Forelimb muscle (tissue), 1 donor: ENCODE measurements at places on chromosomes 3 and 15. TPM values are rescaled to one million over a fixed set of nuclear protein-coding genes. Genes with fewer than 3 reads are reported as not detected.

DNA sequence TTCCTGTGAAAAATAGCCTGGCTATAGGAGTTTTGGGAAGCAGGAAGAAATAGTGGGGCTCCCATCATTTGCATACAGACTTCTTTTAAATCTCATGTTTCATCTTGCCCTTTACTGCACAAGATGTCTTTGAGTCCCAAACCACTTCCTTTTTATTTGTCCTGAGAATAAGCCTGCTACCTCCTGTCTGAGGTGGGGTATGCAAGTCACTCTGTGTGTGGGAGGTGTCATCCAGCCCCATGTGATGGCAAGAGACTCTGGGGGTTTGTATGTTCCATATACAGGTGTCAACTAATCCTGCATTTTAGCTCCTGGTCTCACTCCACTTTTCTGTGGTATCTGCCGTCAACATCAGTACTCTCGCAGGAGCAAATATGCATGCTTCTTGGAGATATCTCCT lies 102.0 kb downstream of the OTOL1 start:
- no peak for DNase-seq

GRCh38 chr3:152058856-152059255 lies 185.4 kb downstream of the SUCNR1 start:
- no peak for DNase-seq

DNA sequence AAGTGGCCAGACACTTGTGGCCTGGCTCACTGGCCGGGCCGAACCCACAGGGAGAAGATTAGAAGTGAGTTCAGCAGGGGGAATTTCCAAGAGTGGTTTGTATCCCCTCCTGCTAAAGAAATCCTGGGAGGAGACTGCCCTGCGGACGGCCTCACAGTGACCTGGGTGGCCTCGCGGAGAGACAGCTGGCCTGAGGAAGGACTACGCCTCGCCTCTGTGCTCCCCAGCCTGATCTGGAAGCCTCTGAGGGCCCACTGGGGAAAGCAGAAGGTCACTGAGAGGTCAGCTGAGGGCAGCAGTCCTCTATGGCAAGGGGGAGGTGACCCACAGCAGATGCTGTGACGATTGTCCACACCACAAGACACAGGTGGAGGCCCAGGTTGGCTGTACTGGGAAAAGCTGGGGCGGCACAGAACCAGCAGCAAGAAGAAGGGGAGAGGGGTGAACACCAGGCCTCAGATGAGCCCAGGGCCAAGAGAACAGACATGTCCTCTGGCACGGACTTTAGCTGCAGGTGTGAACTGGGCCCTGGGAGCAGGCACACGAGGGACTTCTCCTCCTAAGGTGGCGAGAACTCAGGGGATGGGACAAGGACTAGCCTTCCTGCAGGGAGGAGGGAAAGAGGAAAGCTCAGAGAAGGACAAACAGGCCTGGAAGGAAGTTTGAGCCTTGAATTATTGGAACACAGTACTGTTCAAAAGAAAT lies 37.2 kb upstream of the DLG1 start:
- no peak for DNase-seq

DNA sequence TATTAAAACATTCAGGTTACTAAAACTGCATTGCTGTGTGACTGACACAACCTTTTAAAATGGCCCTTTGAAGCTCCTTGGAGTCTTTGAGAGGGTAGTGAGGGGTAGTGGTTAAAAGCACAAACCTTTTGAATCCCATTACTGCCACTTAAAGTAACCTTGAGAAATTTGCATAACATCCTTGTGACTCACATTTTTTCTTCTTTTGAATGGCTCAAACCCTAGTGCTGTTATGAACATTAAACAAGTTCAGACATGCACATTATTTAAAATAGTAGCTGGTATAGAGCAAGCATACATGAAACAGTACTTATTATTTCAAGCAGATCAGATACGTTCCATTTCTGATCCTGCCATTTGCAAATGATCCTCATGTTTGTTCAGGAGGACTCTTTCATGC lies 3.7 kb upstream of the CLDN1 start:
- DNase-seq, result no peak

GRCh38 chr3:9491506-9491905 lies 62.1 kb downstream of the LHFPL4 start:
- no peak for DNase-seq

DNA sequence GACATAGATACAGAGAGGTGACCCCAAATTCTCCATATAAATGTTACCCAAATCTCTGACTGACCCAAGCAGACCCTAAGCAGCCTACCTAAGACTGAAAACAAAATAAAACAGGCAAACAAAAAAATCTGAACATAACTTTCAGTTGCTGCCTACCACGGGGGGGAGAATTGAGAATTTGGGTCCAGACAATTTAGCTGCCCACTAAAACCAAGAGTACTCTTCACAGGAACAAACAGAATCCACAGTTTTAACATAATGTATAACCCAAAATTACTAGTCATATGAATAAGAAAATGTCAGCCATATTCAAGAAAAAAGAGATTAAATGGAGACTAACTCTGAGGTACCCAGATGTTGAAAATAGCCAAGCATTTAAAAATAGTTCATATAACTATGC lies 44.4 kb downstream of the SRPRB start:
- DNase-seq, result no peak

- DNase-seq, result no peak
These were observed 59.1 kb upstream of the TOP2B start for GRCh38 chr3:25723802-25724201.

DNA sequence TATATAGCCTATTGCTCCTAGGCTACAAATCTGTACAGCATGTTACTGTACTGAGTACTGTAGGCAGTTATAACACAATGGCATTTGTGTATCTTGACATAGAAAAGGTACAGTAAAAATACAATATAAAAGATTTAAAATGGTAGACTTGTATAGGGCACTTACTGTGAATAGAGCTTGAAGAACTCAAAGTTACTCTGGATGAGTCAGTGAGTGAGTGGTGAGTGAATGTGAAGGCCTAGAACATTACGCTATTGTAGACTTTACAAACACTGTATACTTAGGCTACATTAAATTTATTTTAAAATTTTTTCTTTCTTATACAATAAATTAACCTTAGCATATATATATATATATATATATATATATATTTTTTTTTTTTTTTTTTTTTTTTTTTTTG lies 140.0 kb upstream of the UBE2E1 start:
- DNase-seq, result no peak

The SMCO1 gene
- polyA plus RNA-seq, result 2.2 TPM

The THOC7 gene
- polyA plus RNA-seq, result 52.7 TPM

The RPL39L gene
- polyA plus RNA-seq, result 8.9 TPM

The SPINK8 gene
- polyA plus RNA-seq, result not detected

The PLXNA1 gene
- 31.5 TPM for polyA plus RNA-seq

The TGM5 gene
- polyA plus RNA-seq, result 0.16 TPM
